ENCODE measurements at places on chromosomes 4 and X.

- DNase-seq = no peak
These were observed 226.2 kb downstream of the FSTL5 start for GRCh38 chr4:161937596-161937995.

GRCh38 chrX:19040373-19040772 lies 56.5 kb upstream of the PHKA2 start:
- DNase-seq = no peak

- DNase-seq = no peak
These were observed 188.9 kb downstream of the COL25A1 start for GRCh38 chr4:109113521-109113920.

- DNase-seq = no peak
These were observed 53.6 kb downstream of the ANAPC4 start for GRCh38 chr4:25430630-25431029.

DNA sequence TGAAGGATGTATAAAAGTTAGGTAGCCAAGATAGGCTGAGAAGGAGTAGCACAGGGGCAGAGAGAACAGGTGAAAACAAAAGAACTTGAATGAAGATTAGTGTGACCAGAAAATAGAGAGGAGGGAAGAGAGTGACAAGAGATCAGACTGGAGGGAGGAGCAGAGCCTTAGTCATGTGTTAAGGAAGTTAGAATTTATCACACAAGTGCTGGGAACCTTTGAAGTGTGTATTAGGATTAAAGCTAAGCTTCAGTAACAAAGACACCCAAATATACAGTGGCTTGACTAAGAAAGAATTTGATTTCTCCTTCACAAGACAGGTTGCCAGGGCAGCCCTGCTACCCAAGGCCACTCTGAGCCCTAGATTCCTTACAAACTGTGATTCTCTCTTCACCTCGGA lies 10.7 kb upstream of the CCDC149 start:
- no peak for DNase-seq

DNA sequence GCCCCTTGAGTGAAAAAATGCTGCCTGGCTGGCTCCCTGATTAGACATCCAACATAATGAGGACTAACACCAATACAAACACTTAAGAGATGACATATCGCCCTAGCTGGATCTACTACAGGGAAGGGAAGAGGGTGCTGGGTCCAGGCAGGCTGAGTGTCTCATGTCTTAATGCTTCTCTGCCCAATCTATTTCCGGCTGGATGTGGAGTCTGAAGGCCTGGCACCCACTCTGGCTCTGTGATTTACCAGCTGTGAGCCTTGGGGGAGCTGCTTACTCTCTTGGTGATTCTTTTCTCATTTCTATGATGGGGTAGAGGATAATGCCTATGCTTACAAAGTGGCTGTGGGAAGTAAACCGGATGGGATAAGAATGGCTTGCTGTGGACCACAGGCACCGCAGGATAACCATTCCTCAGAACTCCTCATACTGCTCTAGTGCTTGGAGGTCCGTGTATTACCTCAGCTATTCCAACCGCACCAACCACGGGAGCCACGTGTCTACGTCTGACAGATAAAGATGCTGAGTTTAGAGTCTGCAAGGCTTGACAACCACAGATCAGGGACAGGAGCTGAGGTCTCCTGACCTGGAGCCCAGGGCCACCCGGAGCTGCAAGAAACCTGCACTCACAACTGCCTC lies 161.7 kb downstream of the AFAP1 start:
- no peak for DNase-seq

- no peak for DNase-seq
These were observed 62.6 kb upstream of the TSPAN5 start for GRCh38 chr4:98720871-98721480.

DNA sequence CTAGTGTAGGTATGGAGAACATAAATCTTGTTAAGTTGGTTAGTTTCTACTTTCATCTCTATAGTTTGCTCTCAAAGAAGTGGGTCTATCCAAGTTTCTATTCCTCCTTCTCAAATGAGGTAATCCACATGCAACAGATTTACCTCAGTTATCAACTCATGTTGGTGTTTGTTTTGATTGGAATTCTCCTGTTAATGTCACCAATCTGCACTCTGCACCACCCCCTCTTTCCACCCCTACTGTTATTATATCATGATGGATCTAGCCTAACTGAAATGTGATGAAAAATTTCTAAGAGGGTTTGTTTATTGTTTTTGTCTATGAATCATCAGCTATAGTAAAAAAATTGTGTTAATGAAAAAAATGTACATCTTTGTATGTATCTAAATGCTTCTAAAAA lies 66.1 kb downstream of the AGTR2 start:
- no peak for DNase-seq

DNA sequence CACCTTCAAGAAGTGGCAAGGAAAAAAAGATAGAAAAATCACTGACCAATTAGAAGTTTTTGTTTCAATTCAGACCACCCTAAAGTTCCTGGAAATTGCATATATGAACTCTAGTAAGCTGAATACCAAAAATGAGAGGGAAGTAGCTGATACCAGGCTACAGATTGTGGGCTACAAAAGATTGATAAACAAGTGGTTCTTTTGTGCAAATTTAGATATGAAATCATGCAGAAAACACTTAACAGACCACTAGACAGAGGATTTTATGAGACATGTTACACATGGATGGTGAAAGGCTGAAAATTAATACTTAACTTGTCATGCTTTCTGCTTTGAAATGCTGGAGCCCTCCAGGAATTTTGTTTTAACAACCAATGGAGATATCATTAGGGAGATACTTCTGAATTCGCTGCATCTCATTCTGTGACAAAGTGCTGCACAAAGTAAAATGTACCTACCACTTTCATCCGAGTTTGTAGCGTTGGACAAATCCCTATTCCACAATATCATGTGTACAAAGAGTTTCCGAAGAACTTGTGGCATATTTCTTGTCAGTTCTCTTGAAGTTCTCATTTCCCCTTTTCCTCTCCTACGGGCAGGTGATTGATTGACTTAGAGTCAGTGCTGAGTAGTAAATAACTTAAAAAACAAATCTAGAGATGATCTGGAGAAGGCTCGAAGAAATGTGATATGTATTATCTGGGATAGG lies 235.0 kb downstream of the PALLD start:
- DNase-seq = no peak

DNA sequence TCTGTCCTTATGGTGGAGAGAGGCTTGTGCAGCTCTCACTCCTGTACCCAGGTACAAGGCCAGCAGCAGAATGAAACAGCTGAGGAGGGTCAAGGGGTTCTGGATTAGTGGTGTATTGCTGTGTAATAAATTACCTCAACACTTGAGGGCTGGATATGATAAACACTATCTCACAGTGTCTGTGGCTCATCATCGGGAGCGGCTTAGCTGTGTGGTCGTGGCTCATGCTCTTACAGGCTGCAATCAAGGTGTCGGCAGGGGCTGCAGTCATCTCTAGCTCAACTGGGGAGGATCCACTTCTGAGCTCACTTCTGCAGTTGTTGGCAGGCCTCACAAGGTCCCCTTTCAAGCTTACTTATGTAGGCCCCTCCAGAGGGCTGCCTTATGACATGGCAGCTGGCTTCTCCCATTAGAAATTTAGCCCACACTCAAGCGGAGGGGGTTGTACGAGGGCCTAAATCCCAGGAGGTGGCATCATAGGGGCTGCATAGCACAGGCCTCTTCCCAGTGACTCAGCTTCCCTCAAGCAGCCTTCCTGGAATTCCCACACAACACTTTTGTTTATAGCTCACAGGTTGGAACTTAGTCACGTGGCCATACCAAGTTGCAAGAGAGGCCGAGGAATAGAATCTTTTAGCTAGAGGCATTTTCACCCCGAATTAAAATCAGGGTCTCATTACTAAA lies 148.2 kb upstream of the RPS6KA3 start:
- no peak for DNase-seq

DNA sequence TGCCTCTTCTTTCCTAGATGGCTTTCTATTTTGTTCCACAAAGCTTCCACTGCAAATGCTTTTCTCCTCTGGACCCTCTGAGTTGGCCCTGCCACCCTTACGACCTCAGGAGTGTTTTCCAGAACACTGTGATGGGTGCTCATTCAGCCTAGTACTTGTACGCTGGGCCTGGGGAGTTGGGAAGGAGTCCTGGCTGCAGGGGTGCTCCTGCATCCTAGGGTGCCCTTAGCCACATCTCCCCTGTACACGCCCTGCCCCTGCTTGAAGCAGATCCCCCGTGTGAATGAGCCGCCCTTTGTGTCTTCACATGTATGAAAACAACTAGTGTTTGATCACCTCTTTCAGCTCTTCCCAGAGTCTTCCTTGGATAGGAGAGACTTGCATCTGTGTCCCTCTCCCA lies 64.2 kb downstream of the MTMR1 start:
- DNase-seq = no peak

DNA sequence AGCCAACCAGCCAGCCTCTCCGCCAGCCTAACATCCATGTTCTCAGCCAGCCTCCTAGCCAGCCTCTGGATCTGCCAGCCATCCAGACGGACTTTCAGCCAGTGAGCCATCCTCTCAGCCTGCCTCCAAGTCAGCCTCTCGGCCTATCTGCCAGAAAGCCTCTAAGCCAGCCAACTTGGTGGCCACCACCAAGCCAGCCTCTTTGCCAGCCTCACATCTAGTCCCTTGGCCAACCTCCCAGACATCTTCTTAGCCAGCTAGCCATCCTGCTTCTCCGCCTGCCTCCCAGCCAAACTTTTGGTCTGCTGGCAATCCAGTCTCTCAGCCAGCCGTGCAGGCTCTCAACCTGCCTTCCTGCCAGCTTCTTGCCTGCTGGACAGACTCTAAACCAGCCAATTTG lies 16.4 kb upstream of the ARAP2 start:
- no peak for DNase-seq

- DNase-seq = no peak
These were observed 21.8 kb upstream of the P2RY10 start for GRCh38 chrX:78923198-78924015.

DNA sequence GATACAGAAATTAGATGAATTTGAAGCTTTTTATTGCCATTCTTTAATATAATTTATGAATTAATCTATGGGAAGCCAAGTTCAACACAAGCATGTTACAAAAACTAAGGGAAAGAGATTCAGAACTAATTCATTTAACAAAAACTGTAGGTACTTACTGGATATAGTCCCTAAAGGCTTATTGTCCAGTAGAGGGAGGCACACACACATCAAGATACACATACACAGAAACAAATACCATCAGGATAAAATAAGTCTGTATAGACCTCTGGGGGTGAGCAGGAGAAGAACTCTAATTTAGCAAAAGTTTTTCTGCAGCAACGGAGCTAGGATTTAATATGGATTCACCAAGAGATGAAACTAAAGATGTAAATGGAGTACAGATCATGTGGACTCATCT lies 83.0 kb upstream of the IL13RA1 start:
- DNase-seq = no peak

DNA sequence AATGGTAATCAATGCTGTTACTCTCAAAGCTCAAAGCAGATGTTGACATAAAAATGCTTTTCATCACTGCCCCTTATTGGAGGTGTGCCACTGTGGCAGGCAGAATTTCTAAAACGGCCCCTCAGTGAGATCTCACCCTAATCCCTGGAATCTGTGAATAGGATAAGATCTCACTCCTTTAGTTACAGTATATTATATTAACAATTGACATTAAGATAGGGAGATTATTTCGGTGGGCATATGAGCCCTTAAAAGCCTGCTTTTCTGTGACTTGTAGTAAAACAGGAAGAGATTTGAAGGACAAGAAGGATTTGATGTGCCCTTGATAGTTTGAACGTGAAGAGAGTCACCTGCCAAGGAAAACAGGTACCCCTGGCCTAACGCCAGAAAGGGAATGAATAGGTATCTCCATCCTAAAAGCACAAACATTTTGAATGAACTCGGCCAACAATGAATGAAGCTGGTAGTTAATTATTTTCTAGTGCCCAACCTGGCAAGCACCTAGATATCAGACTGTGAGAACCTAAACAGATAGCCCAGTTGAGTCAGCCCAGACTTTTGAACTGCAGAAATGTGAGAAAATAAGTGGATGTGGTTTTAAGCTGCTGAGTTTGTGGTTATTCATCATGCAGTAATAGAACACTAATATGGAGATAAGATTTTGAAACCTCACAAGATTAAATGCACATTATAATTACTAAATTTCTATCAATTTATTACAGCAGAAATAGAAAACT lies 881.6 kb downstream of the PCDH18 start:
- no peak for DNase-seq

DNA sequence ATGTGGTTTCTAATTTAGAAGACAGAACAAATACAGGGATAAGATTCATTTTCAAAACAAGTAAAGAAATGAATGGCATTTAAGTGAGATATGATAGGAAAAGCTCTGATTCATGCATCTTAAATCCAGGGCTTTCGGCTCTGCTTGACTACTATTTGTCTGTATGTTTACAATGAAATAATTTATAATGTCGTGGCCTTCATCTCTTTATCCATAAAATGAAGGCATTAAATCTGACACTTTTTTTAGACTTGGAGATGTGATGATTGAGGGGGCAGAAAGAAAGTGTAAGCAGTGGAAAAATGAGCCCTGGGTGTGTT lies 115.7 kb upstream of the KIT start:
- no peak for DNase-seq

- DNase-seq = no peak
These were observed 101.4 kb upstream of the RAB40AL start for GRCh38 chrX:102835504-102836146.

- DNase-seq = no peak
These were observed 1026.0 kb downstream of the ADGRL3 start for GRCh38 chr4:62226082-62226481.

GRCh38 chr4:67288964-67289363 lies 256.3 kb downstream of the CENPC start:
- DNase-seq = no peak

GRCh38 chrX:154600759-154601374 lies 15.9 kb downstream of the CTAG1A start:
- DNase-seq = no peak

GRCh38 chr4:166435449-166435848 lies 562.4 kb downstream of the TLL1 start:
- no peak for DNase-seq
